ENCODE measurements at places on chromosomes 4 and X.

- DNase-seq, result no peak
Observed at GRCh38 chr4:155999725-156000124, 46.1 kb upstream of the CTSO start.

DNA sequence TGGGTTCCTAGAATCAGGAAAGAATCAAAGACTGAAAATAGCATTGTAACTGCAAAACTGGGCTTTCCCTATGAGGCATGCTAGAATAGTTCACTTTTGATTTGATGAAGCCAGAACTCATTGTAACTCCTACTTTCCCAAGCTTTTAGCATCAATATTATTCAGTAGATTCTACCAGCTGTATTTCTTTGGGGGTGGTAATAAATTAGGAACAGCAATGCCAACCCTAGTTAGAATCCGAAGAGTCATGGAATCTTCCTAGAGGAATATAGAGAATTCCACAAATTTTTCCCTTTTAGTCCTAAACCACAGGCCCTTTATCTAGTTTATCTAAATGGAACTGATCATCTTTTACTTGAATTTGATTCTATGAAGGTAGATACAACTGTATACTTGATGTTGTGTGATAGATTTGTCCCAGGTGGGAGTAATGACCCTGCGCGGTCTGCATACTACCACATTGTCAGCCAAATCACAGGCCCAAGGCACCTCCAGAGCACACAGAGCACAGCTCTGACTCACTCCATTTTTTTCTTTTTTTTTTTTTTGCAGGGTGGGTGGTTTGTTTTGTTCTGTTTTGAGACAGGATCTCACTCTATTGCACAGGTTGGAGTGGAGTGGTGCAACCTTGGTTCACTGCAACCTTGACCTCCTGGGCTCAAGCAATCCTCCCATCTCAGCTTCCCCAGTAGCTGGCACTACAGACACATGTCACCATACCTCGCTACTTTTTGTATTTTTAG, 66.6 kb downstream of the EDNRA start:
- DNase-seq, result no peak

- DNase-seq, result no peak
Observed at GRCh38 chrX:105981772-105982485, 56.6 kb downstream of the SERPINA7 start.

DNA sequence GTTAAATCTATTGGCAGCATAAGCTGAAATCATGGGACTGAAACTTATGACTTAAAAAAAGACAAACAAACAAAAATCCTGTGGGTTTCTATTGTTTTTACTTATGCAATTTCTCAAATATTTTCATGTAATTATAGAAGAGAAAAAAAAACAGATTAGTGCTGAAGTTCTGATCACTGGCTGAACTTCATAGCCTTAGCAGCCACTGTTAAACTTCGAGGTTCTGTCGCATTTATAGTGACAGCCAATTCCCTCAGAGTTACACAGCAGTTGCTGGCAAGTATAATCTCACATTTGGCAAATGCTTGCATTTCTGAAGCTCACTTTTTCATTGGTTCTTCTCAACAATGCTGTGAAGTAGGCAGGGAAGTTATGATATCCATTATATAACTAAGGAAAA, 748.9 kb upstream of the MAGEB2 start:
- DNase-seq, result no peak

- no peak for DNase-seq
Observed at GRCh38 chr4:137640156-137640837, 108.0 kb upstream of the PCDH18 start.

GRCh38 chr4:158861281-158861680, 92.5 kb downstream of the FNIP2 start:
- DNase-seq, result no peak

- no peak for DNase-seq
Observed at GRCh38 chr4:124710015-124710741, 2.4 kb downstream of the ANKRD50 start.

GRCh38 chrX:10922159-10922558, 189.0 kb upstream of the HCCS start:
- no peak for DNase-seq

DNA sequence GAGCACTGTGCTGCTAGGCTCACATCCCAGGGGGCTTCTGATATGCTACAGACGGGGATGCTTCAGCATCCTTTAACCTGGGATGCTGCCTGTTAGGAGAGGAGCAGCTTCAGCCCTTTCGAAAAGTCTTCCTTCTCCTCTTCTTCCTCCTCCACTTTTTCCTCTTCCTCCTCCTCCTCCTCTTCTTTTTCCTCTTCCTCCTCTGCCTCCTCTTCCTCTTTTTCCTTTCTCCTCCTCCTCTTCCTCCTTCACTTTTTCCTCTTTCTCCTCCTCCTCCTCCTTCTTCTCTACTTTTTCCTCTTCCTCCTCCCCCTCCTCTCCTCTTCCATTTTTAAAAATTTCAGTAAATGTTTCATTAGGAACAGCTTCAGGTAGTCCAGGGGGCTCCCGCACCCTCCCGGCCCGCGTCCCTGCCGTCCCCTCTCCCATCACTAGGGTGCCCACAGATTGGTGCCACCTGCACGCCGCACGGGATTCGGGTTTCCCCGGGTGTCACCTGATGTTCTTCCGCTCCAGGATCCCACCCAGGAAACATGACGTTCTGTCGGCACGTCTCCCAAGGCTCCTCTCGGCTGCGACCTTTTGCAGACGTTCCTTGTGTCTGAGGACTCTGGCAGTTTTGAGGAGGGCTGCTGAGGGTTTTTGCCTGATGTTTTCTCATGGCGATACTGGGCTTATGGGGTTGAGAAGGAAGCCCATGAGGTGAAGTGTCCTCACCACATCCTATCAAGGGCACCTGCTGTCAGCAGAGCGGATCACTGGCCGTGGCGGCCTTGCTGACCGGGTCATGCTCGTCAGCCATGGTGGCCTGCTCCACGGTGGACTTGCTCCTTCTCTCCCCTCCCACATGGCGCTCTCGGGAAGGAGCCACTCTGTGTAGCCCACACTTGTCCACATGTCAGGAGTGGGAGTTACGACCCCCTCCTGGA, 83.4 kb upstream of the AFAP1 start:
- DNase-seq, result no peak

GRCh38 chrX:42752730-42753129, 25.2 kb downstream of the PPP1R2C start:
- no peak for DNase-seq

DNA sequence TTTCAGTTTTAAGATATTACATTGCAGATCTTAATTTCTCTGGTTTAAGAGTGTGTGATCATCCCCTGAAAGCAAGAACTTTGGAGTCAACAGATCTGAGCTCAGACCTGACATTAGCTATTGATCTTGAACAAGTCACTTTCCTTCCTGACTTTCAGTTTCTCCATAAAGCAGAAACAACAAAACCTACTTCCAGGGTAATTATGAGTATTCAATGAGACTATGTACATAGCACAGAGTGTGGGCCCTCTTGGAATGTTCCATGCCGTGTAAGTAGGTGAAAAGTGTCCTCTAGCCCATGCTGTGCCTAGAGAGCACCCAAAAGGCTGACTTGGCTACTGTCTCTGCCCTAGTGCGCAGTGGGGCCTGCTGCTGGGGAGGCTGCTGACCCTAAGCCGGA, 188.0 kb upstream of the RPL34 start:
- no peak for DNase-seq

- DNase-seq, result no peak
Observed at GRCh38 chrX:118251271-118251670, 94.6 kb upstream of the WDR44 start.

DNA sequence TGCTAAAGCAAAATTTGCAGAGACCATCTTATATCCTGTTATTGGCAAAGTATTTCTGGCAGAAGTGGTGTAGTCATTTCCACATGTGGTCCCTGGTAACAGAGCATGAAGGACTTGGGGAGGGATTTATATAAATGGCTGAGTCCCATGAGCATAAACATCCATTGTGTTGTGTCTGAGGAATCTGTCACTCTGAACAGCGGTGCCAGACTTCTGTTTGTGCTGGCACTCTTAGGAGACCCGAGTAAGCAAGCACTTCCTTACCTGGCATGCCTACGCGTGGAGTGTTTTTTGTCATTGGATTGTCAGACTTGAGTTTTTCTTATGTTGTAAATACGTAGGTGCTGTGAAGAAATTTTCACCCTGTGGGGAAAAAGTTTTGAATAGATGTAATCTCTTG, 285.9 kb downstream of the ARHGAP10 start:
- no peak for DNase-seq

GRCh38 chr4:181478656-181479055, 764.5 kb upstream of the TENM3 start:
- DNase-seq, result no peak

GRCh38 chrX:78168065-78168464, 28.6 kb upstream of the TAF9B start:
- DNase-seq, result no peak

GRCh38 chrX:119015407-119016237, 41.2 kb downstream of the LONRF3 start:
- no peak for DNase-seq

GRCh38 chr4:54104907-54105306, 4.9 kb downstream of the GSX2 start:
- DNase-seq, result no peak

DNA sequence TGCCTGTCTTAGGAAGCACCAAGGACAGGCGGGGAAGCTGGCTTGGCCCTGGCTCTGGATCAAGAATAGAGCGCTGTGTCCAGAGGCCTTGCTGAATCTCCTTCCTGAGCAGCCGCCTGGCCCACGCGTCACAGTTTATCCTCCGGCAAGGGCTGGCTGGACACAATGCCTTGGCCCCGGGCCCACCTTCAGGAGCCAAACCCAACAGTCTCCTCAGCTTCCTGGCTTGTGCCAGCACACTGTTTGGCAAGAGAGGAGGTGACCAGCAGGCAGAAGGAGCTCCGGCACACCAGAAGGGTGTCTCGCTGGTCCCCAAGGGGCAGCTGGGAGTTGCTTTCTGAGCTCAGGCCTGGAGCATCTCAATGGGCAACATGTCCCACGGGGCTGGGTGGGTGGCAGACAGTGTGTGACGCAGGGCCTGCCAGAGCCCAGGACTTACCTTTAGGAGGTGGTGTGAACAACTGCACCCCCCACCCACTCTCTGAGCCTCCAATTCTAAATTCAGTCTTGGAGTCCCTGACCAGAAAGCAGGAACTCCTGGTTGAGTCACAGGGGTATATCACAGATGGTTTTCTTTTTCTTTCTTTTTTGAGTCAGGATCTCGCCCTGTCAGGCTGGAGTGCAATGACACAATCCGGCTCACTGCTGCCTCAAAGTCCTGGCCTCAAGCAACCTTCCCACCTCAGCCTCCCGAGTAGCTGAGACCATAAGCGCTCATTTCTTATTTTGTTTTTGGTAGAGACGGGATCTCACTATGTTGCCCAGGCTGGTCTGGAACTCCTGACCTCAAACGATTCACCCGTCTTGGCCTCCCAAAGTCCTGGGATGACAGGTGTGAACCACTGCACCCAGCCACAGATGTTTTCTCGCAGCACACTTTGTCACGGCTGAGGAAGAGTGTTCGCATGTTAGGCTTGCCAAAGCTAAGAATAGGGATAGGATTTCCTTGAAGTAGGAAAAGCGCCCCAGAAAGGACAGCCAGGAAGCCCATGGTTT, 361.2 kb downstream of the BCOR start:
- no peak for DNase-seq

- DNase-seq, result no peak
Observed at GRCh38 chrX:12327836-12328235, 189.6 kb downstream of the FRMPD4 start.

- no peak for DNase-seq
Observed at GRCh38 chr4:55933611-55934010, 15.1 kb upstream of the CEP135 start.

DNA sequence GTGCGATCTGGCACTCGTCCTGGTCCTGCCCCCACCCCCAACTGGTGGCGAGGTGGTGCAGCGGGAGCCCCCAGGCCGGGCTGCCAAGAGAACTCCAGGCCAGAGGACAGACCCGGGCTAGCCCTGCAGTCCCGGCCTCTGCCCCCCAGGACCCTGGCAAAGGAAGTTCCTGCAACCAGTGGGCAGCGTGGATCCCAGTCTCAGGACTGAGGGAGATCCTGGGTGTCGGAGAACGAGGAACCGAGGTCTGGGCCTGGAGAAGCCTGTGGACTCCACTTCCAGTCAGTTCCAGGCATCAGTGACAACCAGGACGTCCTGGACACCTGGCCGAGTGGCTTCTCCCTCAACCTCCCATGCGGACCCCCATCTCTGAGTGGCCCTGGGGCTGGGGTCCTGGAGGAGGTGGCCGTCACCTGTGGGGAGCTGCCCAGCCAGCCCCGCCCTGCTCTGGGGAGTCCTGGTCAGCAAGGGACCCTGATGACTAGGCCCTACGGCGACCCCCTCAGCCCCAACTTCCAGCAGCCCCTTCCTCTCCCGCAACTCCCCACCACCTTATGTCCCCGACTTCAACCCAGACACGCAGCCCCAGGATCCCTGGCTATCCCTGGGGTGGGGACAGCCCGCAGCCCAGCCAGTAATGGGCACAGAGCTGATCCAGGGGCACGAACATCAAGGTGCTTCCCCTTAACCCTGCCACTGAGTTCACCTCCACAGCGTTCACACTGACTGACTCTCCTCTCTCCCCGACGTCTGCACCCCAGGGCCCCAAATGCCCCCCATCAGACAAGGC, 53.7 kb upstream of the NKX1-1 start:
- no peak for DNase-seq

DNA sequence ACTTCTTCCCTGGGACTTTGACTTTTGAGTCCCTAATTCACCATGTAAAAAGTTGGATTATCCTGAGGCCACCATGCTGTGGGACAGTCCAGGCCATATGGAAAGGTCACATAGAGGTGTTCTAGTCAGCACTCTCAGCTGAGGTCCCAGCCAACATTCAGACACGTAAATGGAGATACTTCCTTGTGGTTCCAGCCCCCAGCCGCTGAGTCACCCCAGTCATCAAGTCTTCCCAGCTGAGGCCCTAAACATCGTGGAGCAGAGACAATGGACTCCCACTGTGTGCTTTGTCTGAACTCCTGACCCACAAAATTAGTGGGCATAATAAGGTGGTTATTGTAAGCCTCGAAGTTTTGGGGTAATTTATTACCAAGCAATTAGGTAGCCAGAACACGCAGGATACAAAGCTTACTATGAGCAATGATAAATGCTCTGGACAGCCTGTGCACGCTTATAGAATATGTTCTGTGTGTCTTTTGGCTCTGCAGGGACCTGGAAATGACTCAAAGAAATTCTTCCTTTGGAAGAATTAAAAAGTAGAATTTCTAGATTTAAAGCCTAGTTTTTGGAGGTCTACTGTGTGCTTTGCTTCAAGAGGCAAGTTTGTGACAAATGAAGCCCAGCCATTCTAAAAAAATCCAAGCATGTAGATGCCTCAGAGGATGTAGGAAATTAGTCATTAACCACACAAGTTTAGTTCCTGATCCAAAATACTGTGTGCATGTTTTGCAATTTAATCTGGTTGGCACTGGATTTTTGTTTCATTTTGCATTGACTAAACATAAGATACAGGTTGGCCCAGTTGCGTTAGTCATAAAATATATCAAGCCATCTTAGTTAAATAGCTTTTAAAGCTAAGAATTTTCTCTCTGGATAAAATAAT, 33.2 kb upstream of the SLC9A7 start:
- no peak for DNase-seq

DNA sequence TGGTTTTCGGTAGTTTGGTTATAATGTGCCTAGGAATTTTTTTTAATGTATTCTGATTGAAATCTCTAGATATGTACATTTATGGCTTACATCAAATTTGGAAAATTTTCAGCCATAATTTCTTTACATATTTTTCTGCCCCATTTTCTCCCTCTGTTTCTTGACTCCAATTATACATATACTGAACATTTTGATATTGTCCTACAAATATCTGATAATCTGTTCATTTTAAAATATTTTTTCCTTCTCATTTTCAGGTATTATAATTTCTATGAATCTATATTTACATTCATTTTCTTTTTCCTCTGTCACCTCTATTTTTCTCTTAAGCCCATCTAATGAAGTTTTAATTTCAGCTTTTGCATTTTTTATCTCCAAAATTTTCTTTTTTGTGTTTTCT, 82.7 kb upstream of the TMLHE start:
- DNase-seq, result no peak

GRCh38 chr4:177483271-177483670, 41.0 kb upstream of the AGA start:
- DNase-seq, result no peak
